ENCODE measurements at places on chromosomes 6 and 20. TPM values are rescaled to one million over a fixed set of nuclear protein-coding genes. Genes with fewer than 3 reads are reported as not detected.

Gene ERVFRD-1
- 0.76 TPM for total RNA-seq

Gene IL20RA
- 11.1 TPM for total RNA-seq

DNA sequence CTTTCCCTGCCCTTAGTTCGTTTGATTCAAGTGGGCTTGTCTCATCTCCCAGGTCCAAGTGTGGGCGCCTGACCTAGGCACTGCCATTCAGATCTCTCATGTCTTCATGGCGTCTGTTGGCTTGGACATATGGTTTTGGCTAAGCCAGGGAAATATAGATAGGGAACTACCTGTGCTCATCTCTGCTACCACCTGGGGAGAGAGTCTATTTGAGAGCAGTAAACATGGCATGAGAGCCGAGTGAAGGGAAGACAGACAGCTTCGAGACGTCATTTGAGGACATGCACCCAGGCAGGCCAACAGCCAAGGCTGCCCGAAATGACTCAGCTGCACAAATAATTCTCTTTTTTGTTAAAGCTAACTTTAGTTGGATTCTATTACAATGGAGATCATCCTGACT, 370.7 kb upstream of the AGPAT4 start:
- DNase-seq = no peak

DNA sequence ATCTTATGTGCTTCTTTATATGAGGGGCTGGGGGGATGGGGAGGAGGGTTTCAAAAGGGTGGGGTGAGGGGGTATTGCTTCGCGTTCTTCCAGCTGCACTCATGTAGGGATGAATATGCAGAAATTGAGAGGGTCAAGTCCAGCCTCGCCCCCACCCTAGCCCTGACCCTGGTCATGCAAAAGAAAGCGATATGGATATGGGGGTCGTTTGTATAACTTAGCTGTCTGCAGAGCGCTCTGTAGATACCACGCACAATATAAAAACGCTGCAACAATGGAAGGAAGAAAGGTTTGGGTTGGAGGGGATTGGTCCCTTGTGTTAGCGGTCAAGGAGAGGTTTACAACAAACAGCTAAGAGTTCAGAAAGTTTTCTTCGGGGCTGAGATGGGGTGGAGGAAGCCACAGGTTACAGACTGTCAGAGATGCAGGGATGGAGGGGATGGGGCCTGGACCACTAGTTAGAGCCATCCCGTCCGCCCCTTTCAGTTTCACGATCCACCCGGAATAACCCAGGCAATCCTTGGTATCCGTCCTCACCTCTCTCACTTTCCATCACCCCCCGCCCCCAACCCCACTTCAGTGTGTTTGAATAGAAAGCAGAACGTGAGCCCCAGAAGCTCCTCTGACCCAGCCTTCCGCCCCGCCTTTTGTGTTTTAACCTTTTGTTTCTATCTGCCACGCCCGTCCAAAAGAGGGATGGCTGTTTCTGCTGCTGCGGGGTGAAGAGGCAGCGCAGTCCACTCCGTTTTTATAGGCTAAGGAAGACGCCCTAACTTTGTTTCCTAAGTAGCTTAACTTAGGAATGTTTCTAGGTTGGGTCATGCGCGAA, 73.5 kb downstream of the SOX4 start:
- no peak for DNase-seq

Gene PROKR2
- total RNA-seq = not detected

DNA sequence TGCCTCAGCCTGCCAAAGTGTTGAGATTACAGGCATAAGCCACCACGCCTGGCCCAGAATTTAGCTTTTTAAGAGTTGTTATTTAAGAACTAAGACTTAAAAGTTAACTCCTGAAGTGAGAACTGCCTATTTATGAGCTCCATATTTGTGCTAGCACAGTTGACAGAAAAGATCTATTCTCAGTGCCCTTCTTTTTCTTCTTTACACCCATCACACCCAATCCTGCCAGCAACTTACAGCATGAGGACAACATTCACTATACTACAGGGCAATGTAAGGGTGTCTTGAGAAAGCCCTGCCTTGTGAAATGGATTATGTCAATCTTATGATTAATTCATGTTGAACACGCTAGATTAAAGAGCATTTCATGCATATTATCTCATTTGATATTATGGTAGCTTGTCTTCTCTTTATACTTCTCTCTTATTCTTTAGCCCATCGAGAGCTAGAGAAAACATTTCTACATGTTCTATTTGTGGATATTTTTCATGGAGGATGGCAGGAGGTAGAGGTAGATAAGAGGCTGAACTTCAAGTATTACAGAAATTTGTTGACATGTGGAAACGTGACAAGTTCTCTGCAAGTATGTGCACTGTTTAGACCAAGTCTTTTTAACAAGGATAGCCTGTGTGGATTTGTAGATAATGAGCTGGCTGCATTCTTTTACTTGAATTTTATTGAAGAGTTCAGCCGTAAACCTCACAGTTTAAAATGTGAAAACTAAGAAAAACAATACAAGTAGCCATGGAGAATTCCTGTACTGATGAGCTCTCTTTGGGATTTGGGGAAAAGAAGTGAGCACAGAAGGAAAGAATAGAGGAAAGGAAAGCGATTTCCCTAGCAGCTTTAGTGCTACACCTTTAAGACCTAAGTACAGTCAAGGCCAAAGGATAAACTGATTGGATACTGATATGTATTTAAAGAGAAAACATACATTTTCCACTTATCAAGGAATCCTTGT, 212.2 kb downstream of the ARHGAP18 start:
- DNase-seq = no peak

Gene CTCFL
- 0.19 TPM for total RNA-seq

GRCh38 chr20:63292292-63292701, 689 bp upstream of the COL20A1 start:
- DNase-seq = no peak

GRCh38 chr6:157927011-157927410, 54.7 kb upstream of the SYNJ2 start:
- DNase-seq = no peak

- DNase-seq = no peak
Measured at GRCh38 chr20:58719258-58719657, 26.7 kb downstream of the NPEPL1 start.

GRCh38 chr6:148548749-148549140, 198.1 kb upstream of the UST start:
- no peak for DNase-seq

DNA sequence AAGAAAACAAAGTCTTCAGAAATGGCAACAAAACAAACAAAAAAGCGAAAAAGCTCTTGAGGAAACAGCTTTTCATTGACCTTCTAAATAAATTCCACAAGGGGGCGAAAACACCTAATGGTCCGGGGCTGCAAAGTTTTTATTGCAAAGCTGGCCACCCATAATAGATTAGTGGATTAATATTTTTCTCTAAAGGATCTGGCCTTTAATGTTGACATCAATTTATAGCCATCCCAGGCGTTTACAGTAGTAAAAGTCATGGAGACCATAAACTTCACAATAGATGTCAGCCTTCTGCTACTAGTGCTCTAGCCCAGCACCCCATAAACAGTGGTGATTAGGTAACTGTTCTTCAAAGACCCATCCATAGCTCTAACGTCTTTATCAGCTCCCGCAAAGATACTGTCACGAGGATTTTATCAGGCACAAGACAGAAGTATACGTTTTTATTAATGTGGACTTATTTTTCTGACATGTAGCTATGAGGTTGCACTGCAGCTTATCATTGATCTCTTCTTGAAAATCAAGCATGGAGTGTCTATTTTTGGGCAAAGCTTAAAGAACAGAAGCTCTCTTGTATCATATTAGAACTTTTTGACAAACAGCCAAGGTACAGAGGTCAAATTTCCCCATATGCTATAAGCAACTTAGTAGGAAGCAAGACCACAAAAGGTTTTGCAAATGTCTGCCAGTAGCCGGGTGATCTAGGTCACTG, 4.7 kb downstream of the CITED2 start:
- no peak for DNase-seq

DNA sequence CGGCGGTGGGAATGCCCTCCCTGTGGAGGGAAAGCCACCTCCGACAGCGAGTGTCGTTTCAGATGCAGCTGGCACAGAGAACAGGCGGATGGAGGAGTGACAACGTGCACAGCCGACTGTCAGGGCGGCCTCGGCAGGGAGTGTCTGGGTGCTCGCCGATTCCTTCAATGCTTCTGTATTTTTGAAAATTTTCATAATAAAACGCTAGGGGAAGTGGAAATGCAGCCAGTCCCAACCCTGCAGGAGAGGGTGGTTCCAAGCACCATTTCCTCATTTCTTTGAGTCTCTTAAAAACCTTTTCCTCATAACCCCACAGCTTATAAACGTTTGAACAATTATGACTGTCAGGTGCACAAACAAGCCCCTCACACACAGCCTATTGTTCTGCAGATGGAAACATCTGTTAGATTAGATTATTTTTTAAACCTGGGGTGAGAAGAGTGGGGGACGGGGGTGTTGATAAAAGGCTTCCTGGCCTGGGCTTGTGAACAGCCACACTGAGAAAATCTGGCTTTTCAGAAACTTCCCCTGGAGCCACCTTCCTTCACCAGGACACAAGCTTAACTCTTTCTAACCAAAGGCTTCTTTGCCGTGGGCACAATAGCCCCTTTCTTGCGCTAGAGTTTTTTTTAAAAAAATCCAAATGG, 228.9 kb downstream of the ANKRD60 start:
- DNase-seq = no peak

- DNase-seq = no peak
Measured at GRCh38 chr6:142537612-142538478, 236.0 kb downstream of the ADGRG6 start.

- no peak for DNase-seq
Measured at GRCh38 chr6:35034411-35035191, 106.5 kb downstream of the TCP11 start.

DNA sequence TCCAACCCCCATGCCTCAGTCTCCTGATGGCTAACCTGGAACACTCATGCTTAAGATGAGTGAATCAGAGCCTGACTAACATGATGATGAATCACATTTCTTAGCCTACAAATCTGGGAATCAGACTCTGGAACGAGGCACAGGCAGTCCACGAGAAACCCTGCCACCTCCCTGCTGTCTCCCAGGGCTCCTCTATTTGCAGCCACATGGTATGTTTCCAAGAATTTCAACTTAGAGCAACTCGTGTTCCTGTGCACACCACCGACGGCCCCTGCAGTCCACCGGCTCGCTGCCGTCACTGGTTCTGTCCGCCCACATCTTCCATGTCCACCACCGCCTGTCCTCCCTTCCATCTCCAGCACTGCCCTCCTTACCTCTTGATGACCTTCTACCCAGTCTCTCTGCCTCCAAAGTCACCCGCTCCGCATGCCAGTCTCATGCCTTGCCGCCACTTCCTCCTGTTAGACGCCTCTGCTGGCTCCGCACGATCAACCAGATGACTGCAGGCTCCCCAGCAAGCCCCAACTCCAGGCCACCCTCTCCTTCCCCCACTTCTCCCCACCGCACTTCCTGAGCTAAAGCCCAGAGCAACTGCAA, 87.6 kb downstream of the AGPAT4 start:
- DNase-seq = no peak

GRCh38 chr6:122154912-122155575, 244.4 kb upstream of the HSF2 start:
- no peak for DNase-seq

Gene SMPD2
- 10.6 TPM for total RNA-seq

DNA sequence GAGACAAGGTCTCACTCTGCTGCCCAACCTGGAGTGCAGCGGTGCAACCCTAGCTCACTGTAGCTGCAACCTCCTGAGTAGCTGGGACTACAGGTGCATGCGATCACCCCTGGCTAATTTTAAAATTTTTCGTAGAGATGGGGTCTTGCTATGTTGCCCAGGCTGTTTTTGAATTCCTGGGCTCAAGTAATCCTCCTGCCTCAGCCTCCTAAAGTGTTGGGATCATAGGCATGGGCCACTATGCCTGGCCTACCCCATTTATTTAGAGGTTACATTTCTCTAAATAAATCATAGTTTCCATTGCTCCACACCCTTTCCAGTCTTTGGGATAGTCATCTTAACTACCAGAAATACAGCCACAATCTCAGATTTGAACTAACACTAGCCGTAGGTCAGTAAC, 134.7 kb upstream of the CITED2 start:
- DNase-seq = no peak

Gene TMEM151B
- total RNA-seq = not detected

DNA sequence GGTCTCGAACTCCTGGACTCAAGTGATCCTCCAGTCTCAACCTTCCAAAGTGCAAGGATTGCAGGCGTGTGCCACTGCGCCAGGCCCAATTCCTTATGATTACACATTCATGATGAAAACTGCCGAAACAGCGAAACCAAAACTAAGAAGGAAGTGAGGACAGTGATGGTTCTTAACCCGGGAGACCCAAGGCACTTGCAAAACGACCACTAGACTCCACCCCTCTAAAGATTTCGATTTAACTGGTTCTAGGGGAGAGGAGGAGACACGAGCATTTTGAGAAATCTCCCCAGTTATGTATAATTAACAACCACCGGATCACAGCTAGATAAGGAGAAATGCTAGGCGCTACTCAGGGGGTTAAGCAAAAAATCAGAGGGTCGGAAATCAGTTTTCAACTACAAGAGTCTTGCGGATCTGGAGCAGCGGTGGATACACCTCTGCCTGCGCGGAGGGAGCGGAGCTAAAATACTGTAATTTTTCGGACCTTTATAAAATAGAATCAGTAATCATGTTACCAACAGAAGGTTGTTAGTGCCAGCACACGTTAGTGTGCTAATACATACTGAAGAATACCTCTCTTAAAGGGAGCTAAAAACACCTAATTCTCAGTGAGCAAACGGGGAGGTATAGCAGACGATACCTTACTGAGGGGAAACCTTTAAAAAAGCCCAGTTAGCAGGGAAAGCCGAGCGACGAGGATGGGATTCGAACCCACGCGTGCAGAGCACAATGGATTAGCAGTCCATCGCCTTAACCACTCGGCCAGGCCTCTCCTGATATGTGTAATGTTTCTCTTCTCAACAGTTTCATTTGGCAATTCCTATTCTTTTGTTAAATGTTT, 60.0 kb upstream of the BTN3A2 start:
- DNase-seq = no peak

Gene CRISP3
- 114 TPM for total RNA-seq

Gene RAET1E
- total RNA-seq = 90.1 TPM

DNA sequence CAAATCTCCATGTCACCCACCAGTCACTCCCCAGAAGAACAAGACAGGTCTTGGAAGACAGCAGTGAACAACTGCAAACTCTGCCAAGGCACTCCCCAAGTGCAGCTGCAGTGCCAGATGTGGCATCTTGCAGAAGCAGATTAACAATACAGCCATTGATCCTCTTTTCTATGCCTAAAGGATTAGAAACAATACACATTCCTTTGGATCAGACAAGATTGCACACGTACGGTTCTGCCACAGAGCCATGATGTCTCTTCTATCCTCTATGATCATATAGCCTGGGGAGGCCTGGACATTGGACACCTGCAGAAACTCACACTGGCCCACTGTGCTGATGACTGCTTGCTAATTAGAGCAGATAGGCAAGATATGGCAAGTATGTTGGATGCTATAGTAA, 155.9 kb downstream of the MYLK4 start:
- DNase-seq = no peak

Gene TMEM181
- total RNA-seq = 10.5 TPM

Gene TM9SF4
- total RNA-seq = 28.5 TPM

DNA sequence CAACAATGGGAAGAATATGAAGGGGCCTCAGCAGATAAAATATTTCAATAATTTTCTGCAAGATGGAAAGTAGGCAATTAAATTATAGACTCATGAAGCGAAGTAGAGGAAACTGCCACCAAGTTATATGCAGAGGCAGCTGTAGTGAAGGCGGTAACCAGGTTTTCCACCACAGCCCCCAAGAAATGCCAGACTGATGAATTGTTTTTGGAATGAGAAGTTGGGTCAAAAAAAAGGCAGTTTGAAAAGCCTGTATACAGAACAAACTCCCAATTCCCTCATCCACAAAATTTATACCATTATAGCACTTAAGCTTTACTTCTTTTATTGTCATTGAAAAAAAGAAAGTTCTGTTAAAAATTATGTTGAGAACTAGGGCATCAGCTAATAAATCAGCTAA, 45.3 kb downstream of the ELOVL4 start:
- DNase-seq = no peak

- no peak for DNase-seq
Measured at GRCh38 chr6:50288881-50289280, 239.2 kb upstream of the DEFB112 start.

Gene HDGFL1
- total RNA-seq = not detected

All from esophagus squamous epithelium (tissue), 5 donors.